Epithelial cell of esophagus (primary cell): ENCODE measurements at places on chromosomes 16 and 17.

DNA sequence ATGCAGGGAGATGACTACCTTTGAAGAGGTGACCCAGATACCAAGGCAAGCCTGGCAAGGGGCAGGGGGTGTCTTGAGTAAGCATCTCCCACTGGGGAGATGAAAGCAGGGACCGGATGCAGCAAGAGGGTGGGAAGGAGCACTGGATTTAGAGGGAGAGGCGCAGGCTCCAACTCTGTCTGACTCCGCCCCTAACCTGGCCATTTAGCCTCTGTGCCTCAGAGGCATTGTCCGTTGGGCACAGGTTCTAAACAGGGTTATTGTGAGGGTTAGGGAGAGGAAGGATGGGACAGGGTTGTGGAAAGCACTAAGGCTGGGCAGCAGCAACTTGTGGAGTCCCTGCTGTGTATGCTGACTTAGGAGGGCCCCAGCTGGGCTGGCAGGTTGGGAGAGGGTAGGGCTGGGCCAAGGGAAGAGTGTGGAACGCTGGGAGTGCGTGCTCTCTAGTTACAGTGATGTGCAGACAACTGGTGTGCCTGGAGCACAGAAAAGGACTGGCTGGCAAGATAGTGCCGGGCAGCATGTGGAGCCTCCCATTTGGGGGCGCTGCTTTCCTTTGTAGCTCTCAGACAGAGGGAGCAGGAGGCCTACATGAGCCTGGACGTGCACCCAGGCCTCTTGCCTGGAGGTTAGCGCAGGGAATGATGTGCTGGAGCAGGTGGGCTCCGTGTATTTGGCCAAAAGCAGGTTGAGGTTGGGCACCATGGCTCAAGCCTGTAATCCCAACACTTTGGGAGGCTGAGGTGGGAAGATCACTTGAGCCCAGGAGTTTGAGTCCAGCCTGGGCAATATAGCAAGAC lies 26.2 kb downstream of the TBX2 start:
- DNase-seq: no peak

- DNase-seq: no peak
These were observed 13.6 kb downstream of the SMCR8 start for GRCh38 chr17:18328643-18329204.

GRCh38 chr16:8620535-8620934 lies 963 bp upstream of the METTL22 start:
- DNase-seq: peak; percentile 87

DNA sequence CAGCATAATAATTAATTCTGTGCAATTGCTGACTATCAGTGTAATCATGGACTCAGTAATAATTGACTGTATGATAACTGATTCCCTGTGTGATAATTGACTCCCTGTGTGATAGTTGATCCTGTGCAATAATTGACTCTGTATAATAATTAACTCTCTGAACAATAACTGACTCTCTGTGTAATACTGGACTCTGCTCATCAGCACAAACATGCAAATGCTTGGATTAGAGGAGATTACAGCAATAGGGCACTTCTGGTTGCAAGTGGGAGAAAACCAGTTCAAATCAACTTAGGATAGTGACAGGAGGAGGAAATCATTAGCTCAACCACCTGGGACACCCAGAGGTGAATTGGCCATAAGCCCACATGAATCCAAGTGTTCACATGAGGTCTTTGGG lies 582.1 kb downstream of the RBFOX1 start:
- DNase-seq: no peak

- DNase-seq: no peak
These were observed 15.8 kb downstream of the C17orf58 start for GRCh38 chr17:67980456-67980855.

DNA sequence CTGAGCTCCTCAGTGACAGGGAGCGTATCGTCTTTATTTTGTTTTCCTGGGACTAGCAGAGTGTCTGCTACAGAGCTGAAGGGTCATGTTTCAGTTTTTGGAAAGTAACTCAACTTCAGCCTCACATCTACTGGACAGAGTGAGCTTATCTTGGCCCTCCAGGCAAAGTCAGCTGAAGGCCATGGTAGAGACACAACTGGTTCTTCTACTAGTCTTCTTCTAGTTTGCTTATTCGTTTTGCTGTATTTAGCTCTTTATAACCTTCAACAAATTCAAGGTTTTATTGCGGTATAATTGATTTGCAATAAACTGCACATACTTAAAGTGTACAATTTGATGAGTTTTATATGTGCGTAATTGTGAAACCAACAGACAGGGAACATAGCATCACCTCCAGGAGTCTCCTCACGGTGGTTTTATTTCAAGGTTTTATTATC lies 6.1 kb upstream of the PRKCA start:
- no peak for DNase-seq

DNA sequence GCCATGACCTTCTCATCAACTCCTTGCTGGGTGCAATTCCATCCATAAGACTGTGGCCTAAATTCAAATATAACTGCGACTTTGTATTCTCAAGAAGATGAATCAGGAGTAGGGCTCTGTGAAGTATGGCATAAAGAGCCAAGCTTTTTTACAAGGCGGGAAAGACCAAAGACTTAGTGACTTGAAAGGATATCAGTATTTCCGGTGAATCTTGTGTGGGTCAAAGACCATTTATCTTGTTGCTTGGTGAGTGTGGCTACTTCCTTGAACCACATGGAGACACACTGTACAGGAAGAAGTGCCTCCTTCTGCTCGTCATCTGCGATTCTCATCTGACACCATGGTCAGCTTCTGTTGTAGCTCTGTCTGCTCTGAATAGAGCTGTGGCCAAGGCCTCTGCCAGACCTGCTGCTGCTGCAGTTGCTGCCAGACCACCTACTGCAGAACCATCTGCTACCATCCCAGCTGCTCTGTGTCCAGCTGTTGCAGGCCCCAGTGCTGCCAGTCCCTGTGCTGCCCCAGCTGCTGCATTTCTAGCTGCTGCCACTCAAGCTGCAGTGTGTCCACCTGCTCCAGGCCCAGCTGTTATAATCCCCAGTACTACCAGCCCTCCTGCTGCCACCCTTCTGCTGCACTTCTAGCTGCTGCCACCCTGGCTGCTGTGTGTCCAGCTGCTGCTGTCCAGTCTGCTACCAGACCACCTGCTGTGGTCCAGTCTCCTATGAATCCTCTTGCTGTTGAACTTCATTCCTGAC lies 6.1 kb upstream of the KRTAP2-4 start:
- DNase-seq: no peak

- DNase-seq: peak; percentile 27
These were observed 123.8 kb downstream of the SMG6 start for GRCh38 chr17:2179615-2180295.

- DNase-seq: no peak
These were observed 357.3 kb upstream of the XYLT1 start for GRCh38 chr16:17828012-17828411.

GRCh38 chr17:40301315-40301714 lies 7.7 kb upstream of the RARA start:
- DNase-seq: peak; percentile 43

GRCh38 chr16:50210266-50211038 lies 55.9 kb upstream of the ADCY7 start:
- DNase-seq: peak; percentile 79

- no peak for DNase-seq
These were observed 95.0 kb downstream of the RPTOR start for GRCh38 chr17:80639658-80640057.

DNA sequence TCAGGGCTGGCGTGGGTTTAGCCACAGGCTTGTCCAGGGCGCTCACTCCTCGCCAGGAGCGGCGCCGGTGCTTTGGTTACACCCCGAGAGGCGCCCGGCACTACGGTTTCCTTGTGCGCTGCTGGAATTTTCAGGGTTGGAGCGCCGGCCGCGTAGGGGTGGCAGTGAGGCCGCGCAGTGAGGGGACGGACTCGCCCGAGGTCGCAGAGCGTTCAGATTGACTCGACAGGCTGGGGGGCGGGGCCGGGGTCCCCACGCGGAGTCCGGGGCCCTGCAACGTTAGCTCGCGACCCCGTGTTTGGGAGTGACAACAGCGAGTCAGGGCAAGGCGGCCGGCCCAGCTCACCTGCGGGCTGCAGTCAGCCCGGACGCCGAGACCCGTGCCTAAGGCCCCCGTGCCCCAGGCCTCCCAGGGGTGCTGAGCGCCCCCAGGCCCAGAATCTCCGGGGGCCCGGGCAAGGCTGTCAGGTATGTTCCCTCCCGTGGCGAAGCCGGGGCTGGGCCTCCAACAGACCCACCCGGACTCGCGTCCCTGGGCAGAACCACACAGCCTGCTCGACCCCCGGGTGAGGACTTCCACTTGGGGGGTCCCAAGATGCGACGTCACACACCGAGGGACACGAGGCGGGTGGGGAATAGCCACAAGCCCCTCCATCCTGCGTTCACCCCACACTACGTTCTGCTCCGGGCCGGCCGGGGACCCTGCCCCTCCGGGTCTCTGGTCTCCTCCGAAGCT lies 1.3 kb upstream of the ACTG1 start:
- DNase-seq: peak; percentile 73

DNA sequence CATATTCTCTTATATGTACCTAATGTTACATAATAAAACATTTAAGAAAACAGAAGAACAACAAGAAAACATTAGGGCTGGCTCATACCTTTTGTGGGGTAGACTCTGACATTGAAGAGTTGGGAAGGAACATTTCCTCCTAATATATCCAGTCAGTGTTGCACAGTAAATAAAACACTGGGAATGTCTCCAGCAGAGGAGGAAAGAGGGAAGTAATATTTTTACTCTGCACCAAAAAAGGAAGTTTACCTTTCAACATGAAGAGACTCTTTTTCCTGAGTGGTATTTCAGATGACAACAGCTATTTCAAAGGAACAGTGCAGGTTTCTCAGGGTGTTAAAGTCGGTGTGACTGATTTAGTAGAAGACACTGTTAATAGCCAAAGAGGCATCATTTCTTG lies 31.9 kb downstream of the EPN2 start:
- DNase-seq: no peak

GRCh38 chr17:14289162-14289561 lies 11.7 kb upstream of the HS3ST3B1 start:
- peak; percentile 21 for DNase-seq

DNA sequence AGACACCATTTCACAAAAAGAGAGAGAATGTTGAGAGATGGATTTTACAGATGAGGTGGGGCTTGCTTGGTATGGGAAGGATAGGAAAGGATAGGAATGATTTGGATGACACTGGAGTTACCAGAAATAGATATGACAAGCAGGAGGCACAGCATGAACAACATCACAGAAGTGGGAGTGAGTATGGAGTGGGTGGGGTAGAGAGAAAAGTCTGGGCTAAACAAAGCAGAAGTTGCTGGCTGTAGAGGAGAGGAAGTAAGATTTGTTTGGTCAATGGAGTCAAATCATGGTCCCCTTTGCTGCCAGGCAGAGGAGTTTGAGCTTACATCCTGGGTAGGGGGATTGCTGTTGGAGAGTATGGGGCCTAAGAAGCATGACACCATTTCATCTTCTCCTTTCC lies 101.7 kb downstream of the VAT1L start:
- DNase-seq: no peak

- no peak for DNase-seq
These were observed 31.1 kb downstream of the SPECC1 start for GRCh38 chr17:20040216-20040615.

DNA sequence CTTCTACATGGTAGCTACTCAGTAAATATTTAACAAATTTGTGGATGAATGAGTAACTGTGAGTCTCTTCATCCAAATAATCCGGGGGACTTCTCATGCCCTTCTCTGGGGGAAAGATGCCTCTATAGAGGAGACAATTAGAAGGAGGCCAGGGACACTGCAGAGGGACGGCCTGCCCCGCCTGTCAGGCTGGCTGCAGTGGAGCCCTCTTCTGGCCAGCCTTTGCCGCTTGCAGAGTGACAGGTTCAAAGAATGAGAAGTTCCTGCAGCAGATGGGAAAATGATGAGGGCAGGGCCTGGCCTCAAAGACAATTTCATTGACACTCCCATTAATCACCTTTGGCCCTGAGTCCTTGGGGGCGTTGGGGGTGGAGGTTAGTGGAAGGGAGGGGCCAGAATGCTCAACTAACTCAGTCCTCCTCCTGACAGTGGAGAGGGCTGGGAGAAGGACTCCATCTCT lies 339.0 kb downstream of the MAF start:
- no peak for DNase-seq

GRCh38 chr17:56656701-56657327 lies 63.3 kb downstream of the NOG start:
- no peak for DNase-seq

DNA sequence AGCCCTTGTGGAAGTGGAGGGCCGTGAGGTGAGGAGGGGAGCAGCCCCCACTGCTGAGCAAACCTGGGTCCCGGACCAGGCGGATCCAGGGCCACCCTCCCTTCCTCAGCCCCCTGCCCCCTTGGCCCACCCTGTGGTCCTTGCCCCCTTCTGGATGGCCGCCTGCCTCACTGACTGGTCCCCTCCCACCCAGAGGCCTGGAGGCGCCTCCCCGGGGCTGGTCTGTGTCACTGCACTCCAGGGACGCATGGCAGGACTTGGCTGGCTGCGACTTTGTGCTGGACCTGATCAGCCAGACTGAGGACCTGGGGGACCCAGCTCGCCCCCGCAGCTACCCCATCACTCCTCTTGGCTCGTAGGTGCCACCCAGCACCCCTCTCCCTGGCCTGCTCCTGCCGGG lies 19.2 kb upstream of the SMIM5 start:
- no peak for DNase-seq

DNA sequence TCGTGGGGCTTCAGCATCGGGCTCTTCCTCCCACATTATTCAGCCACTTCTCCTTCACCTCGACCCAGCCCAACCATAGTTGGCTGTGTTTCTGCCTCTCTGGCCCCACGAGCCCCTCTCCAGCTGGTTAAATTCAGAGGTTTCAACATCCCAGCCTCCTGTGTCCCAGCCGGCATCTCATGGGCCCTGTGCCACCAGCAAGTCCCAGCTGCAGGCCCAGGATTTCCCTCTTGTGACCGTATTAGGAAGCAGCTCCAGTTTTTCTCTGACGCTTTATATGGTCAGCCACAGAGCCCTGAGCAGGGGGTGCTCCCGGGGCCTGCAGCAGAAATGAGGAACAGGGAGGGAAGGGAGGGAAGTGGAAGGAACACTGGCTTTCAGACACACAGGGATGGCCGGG lies 27.4 kb downstream of the MYH11 start:
- no peak for DNase-seq

DNA sequence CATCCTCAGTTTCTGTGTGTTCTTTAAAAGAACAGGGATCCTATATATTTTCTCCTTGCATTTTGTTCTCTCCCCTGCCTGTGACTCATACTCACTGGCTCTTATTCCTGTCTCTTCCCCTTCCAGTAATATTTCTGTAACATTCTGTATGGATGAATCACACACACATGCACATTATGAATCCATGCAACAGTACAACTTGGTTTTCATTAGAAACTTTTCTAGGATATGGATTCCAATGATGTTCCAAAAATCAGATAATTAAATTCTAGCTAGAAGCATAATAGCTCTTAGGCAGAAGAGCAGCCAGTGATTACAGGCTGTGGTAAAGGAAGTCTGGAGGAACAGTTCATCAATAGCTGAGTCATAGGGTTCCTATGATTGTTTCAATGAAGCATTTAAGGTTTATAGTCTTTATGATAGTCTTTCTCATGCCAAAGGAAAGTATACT lies 119.6 kb upstream of the PMFBP1 start:
- DNase-seq: peak; percentile 85
